Aorta (tissue), 5 donors: ENCODE measurements at places on chromosomes 16 and 17.

- no peaks in the 10 kb centered on the region for H3K4me1 ChIP-seq
- no peak for DNase-seq
- no peak overlapping the region for H3K27ac ChIP-seq
- no peaks in the 10 kb centered on the region for H3K36me3 ChIP-seq
Measured at GRCh38 chr17:63698381-63698885, 1.5 kb downstream of the LIMD2 start.

- H3K4me1 ChIP-seq = no peaks in the 10 kb centered on the region
- H3K36me3 ChIP-seq = peaks cover 9% of the 10 kb centered on the region
- no peak overlapping the region for H3K4me3 ChIP-seq
Measured at GRCh38 chr17:58208344-58208743, 10.7 kb downstream of the MKS1 start.

- H3K27ac ChIP-seq = no peak overlapping the region
- no peak for DNase-seq
- no peaks in the 10 kb centered on the region for H3K27me3 ChIP-seq
- no peak overlapping the region for H3K4me3 ChIP-seq
- H3K36me3 ChIP-seq = no peaks in the 10 kb centered on the region
Measured at GRCh38 chr17:44804302-44805089, 25.6 kb downstream of the GJC1 start.

DNA sequence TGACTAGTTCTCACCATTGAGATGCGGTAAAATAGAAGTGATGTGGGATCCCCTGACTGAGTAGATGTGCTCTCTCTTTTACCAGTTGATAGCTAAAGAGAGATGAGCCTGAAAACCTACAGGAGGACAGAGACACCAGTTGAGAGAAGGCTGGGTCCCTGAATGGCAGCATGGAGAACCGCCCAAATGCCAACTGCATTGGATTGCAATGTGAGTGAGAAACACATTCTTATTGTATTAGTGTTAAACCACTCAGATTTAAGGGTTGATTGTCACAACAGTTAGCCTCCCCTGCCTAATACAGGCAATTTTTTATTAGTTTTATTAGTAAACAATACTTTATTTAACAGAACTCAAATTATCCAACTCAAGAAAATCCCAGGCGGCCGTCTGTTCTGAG lies 61.2 kb downstream of the SPACA3 start:
- H3K27ac ChIP-seq = no peak overlapping the region
- no peak overlapping the region for H3K4me3 ChIP-seq
- H3K36me3 ChIP-seq = no peaks in the 10 kb centered on the region
- no peaks in the 10 kb centered on the region for H3K27me3 ChIP-seq
- no peak for DNase-seq

- no peaks in the 10 kb centered on the region for H3K27me3 ChIP-seq
- DNase-seq = peak; percentile 83
- no peaks in the 10 kb centered on the region for H3K4me1 ChIP-seq
- no peaks in the 10 kb centered on the region for H3K36me3 ChIP-seq
- H3K27ac ChIP-seq = no peak overlapping the region
- no peak overlapping the region for H3K4me3 ChIP-seq
Measured at GRCh38 chr17:74369221-74369620, 1.9 kb downstream of the GPR142 start.

- no peaks in the 10 kb centered on the region for H3K27me3 ChIP-seq
- H3K36me3 ChIP-seq = no peaks in the 10 kb centered on the region
- H3K4me1 ChIP-seq = no peaks in the 10 kb centered on the region
- peak; percentile 68 for DNase-seq
Measured at GRCh38 chr17:37802712-37803416, 58.0 kb upstream of the HNF1B start.

DNA sequence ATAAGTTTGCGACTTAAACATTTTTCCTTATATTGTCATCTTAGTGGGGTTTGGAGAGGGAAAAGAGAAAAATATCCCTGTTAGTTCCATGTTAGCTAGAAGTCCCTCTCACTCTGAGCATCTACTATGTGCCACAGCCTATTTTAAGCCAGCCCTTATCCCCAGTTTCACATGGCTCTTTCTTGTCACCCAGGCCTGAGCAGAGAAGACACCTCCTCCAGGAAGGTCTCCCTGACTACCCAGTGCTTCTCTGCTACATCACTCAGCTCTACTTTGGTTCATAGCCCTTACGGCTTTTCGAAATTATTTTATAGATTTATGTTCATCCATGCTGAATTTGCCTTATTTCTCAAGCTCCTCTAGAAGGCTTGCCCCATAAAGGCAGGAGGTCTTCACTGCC lies 7.2 kb upstream of the MAP2K3 start:
- no peak overlapping the region for H3K27ac ChIP-seq
- H3K27me3 ChIP-seq = no peaks in the 10 kb centered on the region
- no peaks in the 10 kb centered on the region for H3K4me1 ChIP-seq
- no peak for DNase-seq
- H3K36me3 ChIP-seq = no peaks in the 10 kb centered on the region

DNA sequence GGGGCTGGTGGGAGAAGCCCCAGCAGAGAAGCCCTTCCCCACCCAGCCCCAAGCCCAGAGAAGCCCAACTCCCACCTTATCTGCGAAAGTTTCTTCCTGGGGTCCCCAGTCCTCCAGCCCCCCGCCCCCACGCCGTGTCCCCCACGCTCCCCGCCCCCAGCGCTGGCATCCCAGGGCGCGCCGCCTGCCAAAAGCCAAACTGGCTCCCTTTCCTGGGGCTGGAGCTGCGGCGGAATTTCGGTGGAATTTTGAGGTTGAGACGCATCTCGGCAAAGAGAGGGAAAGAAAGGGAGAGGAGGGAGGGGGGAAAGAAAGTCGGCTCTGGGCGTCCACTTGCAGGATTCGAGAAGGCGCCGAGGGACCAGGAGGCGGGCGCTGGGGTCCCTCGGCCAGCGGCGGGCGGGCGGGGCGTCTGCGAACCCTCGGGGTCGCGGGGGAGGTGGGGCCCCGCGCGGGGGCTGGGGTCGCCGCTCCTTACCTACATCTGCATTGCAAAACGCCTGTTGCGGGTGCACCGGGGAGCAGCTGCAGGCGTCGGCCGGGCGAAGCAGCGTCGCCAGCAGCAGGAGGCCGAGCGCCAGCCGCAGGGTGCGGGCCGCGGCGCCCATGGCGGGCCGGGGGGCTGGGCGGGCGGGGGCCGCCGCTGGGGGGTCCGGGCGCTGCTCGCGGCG lies 571 bp downstream of the TIMP2 start:
- peak overlapping the region; percentile 71 for H3K27ac ChIP-seq
- no peaks in the 10 kb centered on the region for H3K27me3 ChIP-seq
- peak; percentile 87 for DNase-seq
- peaks cover 5% of the 10 kb centered on the region for H3K4me1 ChIP-seq

DNA sequence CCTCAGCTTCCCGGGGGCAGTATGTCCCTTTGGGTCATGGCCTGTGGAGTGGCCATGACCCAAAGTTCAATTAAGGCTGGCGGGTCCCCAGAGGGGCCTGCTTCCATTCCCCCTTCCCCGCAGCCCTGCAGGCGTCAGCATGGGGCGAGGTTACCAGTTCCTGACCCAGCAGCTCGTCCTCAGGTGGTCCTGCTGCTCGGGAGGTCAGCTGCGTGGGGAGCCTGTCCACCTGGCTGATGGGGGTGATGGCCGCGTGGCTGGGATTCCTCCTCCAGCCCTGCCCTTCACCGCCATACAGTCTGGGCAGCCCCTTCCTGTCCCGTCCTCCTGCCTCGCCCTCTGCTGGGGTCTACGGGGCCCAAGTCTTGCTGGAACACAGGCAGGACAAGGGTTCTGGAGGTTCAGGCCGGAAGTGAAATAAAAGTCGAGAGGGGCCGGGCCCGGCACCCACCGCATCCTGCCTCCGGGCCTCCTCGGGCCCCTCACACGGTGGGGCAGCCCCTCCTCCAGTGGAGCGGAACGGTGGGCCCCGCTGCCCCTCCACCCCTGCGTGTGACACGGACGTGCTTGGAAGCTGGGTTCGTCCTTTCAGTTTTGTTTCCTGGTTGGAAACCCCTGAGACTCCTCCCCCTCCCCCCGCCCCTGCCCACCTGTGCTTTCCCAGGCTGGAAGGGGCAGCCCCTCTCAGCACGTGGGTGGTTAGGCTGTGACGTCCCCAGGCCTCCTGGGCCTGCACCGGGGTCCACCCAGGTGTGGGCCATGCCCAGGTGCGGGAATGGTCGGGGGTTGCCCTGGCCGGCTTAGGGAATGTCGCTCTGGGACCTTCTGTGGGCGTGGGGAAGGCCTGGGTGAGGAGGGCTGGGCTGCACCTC lies 6.8 kb downstream of the UBALD2 start:
- H3K4me1 ChIP-seq = no peaks in the 10 kb centered on the region
- no peaks in the 10 kb centered on the region for H3K36me3 ChIP-seq
- no peak overlapping the region for H3K27ac ChIP-seq
- no peak for DNase-seq

GRCh38 chr16:72835086-72835485 lies 212.8 kb downstream of the ZFHX3 start:
- no peaks in the 10 kb centered on the region for H3K4me1 ChIP-seq
- no peak for DNase-seq
- no peak overlapping the region for H3K4me3 ChIP-seq
- H3K27ac ChIP-seq = no peak overlapping the region
- H3K36me3 ChIP-seq = no peaks in the 10 kb centered on the region
